ENCODE measurements at places on chromosomes 5 and 9.

DNA sequence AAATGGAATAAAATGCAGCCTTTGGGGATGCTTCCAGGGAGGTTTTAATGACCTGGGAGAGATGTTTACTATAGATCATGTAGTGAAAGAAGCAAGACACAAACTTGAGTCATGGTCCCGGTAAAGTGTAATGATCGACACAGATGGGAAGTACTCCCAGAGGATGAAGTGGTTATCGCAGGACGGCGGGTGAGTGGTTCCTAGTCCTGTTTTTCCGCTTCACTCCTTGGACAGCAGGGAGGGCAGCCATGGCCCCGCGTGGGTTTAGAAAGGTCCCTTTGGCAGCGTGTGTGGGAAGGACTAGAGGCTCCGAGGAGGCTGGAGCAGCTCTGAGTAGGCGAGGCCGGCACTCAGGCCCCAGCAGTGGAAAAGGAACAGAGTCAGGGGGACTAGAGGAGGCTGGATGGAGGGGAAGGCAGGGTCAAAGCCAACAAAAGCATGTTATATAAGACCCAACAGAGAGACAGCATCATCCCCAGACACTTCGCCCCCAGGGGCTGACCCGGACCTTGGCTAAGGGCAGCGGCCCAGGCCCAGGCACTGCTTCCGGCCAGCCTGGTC, 49.2 kb upstream of the STXBP1 start:
- DNase-seq = no peak

GRCh38 chr9:84278130-84278529, 62.4 kb downstream of the SLC28A3 start:
- DNase-seq = no peak

DNA sequence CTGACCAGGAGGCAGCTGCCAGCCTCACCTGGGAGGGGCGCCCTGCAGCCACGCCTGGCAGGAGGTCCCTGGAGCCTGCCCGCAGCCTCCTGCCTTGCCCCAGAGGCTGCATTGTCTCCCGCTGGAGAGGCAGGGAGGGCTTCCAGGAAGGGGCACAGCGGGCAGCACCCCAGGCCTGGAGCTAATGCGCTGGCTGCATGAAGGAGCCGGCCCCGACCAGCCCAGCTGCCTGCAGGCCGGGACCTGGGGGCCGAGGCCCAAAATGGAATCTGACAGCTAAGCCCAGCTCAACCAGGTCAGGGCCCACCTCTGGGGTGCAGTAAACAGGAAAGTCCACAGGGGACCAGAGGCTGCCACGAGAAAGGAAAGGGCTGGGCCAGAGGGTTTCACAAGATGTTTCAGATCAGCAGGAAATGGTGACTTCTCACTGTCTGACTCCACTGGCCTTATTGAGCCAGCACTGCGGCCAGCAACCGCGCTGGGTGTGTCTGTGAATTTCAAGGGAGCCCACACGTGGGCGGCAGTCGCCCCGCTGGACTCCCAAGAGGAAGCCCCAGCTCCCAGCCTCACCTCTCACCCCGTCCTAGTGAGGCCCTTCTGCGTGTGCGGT, 18.6 kb upstream of the NOTCH1 start:
- DNase-seq = no peak

GRCh38 chr5:158880483-158881001, 219.2 kb downstream of the EBF1 start:
- DNase-seq = no peak

DNA sequence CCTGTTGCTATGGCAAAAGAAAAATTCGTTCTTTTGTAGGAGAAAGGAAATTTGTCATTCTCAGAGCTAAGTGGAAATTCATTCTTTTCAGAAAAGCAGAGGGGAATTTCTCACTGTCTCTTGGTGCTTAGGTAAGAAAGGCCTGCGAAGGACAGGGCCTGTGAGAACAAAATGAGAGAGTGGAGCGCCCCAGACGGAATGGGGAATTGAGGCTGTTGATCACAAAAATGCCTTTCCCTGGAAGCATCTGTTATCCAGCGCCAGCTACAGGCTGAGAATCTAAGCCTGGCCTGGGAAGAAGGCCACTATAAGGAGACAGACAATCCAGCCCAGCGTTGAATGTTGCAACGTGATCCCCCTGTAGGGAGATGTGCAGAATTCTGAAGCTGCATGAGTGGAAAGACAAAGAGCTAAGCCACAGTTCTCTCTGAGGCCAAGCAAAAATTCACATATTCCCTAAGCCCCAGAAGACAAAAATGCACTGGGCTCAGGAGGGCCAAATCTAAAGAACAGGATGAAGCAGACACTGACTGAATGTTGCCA, 44.8 kb upstream of the CLK4 start:
- no peak for DNase-seq

DNA sequence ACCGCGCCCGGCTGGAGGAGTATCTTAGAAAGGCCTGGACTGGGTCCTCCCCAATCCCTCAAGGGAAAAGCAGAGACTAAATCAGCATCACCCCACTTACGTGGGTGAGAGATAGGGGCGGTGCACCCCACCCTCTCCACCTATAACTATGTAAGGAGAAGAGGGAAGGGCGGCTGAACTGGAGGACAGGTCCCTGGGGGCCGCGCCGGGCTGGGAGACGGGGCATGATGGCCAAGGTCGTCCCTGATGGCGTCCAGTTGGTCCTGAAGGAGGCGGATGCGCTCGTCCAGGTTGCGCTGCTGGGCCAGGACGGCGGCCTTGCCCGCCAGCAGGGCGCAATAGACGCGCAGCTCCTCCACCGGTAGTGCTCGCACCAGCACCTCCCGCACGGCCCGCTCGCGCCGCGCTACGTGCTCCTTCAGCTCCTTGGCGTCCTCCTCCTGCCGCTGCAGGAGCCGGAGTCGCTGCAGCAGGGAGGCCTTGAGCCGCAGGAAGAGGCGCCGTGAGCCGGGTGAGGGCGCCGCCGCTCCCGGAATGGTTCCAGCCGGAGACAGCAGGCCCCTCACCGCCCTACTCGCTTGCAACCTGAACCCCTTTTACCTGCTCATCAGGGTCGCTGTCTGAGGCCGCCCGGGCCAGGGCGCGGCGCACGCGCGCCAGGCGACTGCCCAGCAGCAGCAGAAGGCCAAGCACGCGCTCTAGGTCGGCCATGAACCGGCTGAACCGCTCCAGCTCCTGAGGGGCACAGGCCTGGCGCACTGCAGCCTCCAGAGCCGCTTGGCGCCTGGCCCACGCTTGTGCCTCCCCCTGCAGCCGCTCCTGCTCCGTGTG, 7.6 kb downstream of the SHROOM1 start:
- DNase-seq = no peak

DNA sequence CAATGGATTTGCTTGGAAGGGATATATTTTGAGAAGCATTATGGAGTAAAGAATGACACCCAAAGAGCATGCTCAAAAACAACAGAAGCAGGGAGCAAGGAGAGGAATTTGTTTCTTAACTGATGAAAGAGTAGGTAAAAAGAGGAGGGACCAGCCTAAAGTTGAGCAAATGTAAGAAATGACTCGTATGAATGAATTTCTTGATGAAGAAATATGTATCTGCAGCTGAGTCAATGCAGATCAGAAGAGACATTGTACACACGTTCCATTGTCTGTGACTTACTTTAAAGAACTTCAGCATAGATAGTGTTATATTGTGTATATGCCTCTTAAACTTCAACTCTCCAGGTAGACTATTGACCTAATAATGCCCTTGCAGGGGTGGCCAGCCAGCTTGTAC, 112.7 kb upstream of the NREP start:
- no peak for DNase-seq

DNA sequence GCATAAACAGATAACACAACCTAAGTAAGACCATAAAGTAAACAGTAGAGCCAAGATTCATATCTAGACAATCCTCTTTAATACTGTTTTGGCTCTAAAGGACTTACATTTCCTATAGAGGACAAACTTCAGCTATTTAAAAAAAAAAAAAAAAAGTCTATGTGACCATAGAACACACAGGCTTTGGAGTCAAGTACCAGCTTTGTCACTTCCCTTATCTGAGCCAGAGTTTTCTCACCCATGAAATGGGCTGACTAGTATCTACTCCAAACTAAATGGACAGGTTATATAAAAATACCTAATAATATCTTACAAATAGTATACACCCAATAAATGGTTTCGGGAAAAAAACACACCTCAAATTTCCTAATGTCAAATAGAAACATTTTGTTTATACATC, 81.3 kb downstream of the STRBP start:
- DNase-seq = no peak

- DNase-seq = no peak
These were observed 25.7 kb downstream of the SYK start for GRCh38 chr9:90827181-90827871.

DNA sequence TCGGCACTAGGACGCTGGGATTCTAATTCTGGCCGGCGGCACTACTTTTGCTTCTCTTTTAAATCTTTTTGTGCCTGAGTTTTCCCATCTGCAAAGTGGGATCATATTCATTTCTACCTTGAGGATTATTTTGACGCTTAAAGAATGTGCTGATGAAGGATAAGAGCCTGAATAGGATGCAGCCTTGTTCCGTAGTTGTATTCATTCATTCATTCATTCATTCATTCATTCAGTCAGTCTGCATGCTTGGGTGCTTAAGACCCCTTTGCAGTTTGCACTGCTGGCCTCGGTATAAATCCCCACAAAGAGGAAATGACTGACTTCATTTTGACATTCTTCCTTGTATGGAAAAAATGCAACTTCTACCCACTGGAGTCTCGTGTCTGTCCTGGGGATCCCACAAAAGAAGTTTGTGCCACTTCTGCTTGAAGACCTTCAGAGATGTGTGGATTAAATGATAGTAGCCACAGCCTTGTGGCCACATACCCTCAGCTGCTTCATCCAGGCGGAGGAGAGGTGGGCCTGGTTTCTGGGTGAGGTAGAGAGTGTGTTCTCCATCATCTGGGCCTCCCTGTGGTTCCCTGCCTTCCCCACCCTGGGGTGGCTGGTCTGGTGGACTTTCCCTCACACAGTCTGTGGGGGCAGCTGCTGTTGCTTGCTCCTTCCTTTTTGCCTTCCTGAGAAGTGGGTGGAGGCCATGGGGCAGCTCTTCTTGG, 62.6 kb downstream of the PPARGC1B start:
- no peak for DNase-seq

DNA sequence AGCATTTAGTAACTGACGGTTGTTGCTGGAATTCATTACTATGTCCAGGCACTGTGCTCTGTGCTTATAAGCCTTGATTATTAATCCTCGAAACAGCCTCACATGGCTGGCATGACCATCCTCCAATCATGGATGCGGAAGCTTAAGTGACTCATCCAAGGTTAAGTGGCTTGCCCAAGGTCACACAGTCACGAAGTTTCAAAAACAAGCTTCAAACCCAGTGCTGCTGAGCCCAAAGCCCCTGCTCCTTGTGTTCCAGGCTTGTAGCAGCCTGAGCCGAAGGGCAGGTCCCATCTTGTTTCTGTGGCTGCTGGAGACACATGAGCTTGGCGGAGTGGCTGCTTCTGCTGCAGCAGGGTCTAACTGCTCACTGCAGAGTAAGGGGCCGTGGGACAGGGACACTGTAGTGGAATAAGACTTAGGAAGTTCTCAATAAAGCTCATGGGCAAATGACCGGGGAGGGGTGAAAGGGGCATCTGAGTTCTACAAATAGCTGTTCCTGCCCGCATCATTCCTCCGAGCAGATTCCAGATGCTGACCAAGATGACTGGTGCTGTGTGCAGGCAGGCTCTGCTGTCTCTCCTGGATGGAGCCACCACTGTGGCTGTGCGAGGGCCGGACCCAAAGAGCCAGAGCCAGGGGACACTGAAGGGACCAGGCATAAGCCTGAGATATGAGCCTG, 32.4 kb downstream of the WHRN start:
- no peak for DNase-seq

- DNase-seq = no peak
These were observed 141.8 kb upstream of the MAST4 start for GRCh38 chr5:66454186-66455078.

DNA sequence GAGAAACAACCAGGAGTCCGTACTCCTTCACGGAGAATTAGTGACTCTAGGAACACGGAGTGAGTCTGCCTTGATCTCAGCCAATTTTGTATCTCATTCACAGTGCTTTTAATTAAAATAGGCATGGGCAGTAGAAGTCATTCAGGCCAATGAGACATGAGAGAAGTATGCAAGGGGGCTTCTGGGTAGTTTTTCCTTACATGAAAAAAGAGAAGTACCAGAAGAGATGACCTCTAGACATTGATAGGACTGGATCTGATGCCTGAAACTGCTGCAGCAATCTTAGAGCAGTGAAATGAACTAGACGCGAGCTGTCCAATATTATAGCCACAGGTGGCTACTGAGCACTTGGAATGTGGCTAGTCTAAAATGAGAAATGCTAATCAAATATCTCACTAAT, 187.7 kb upstream of the TLE4 start:
- no peak for DNase-seq
